Pericardium fibroblast (primary cell): ENCODE measurements at places on chromosomes 2 and 18. TPM values are rescaled to one million over a fixed set of nuclear protein-coding genes. Genes with fewer than 3 reads are reported as not detected.

Gene DPP10
- total RNA-seq: not detected in 2 replicates

Gene NR4A2
- total RNA-seq: 0.47 and 0.68 TPM in 2 replicates

Gene C2orf80
- not detected in 2 replicates for total RNA-seq

Gene SCYGR4
- total RNA-seq: not detected in 2 replicates

Gene DSG2
- 1.4 and 10.0 TPM in 2 replicates for total RNA-seq

Gene SPEG
- total RNA-seq: 22.5 and 32.4 TPM in 2 replicates

Gene AGAP1
- 11.7 and 16.3 TPM in 2 replicates for total RNA-seq

Gene CIB4
- not detected in 2 replicates for total RNA-seq

Gene KRTCAP3
- total RNA-seq: 5.2 TPM in 1 of 2 replicates, not detected in the other
